ENCODE measurements at places on chromosomes 1 and 21. TPM values are rescaled to one million over a fixed set of nuclear protein-coding genes. Genes with fewer than 3 reads are reported as not detected.

Gene CYP4B1
- 77.8 TPM for total RNA-seq

Gene PAQR6
- total RNA-seq = 1.7 TPM

GRCh38 chr1:218671573-218671972 is 326.4 kb downstream of the TGFB2 start:
- DNase-seq = no peak

- DNase-seq = no peak
Measured at GRCh38 chr1:229574679-229575442, 16.4 kb upstream of the ABCB10 start.

- no peak for DNase-seq
Measured at GRCh38 chr1:85308833-85309350, 32.5 kb upstream of the BCL10 start.

GRCh38 chr1:40047769-40048168 is 7.2 kb downstream of the CAP1 start:
- DNase-seq = no peak

GRCh38 chr1:31306278-31306677 is 9.4 kb downstream of the ZCCHC17 start:
- DNase-seq = no peak

DNA sequence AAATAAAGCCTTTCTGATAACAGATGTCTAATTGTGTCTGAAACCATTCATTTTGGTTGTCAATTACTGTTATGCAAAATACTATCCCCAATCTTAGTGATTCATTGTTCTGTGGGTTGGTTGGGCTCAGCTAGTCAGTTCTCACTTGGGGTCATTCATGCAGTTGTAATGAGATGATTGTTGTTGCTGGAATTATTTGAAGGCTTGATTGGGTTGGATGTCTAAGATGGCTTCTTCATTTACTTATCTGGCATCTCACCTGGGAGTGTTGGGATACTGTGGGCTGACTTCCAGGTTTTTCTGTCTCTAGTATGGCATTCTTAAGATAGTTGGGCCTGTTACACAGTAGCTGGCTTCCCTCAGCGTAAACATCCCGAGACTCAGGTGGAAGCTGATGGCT is 217.8 kb upstream of the B3GALT2 start:
- DNase-seq = no peak

GRCh38 chr1:172498857-172499256 is 34.1 kb upstream of the SUCO start:
- DNase-seq = no peak

DNA sequence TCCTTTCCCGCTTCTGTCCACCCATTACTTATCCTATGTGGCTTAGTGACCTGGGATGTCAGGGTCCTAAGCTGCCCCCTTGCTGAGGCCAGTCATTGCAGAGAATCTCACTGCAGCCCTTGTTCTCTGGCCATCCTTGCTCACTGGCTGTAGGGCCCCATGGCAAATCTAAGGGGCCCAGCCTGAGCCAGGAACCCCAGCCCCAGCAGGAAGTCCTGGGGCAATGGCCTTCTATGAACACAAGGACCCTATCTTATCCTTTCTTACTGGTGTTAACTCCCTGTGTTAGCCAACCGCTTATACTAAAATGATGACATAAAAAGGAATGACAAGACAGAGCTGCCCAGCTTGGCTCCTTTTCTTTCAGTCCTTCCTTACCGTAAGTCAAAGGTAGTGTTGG is 29.9 kb downstream of the DHCR24 start:
- no peak for DNase-seq

DNA sequence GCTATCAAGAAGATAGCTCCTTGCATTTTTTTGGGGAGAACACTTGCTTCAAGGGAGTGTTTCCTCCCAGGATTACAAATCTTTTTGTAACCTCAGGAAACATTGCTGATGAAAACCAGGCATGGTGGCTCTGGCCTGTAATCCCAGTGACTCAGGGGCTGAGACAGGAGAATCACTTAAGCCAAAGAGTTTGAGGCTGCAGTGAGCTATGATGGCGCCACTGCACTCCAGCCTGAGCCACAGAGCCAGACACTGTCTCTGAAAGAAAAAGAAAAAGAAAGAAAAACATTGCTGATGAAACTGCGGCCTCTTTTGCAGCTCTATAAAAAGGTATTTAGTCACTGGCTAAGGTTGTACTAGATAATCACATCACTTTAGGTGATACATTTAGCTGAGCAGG is 7.3 kb downstream of the RNU1-2 start:
- DNase-seq = no peak

DNA sequence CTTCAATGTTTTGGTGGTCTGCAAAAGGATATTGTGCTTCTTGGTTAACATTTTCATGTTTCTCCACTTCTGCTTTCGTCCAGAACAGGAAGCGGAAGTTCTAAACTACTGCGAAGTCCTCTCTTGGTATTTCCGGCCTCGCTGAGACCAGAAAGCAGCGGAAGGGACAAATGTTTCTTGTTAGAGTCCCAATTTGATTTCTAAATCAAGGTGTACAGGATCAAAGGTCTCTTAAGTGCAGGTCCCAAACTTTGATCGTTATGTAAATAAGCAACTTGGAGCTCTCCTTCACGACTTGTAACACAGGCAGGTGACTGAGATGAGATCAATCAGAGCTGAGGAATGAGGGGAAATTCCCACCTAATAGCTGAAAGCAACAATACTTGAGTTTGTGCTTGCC is 40.1 kb upstream of the HMCN1 start:
- DNase-seq = peak; percentile 30

GRCh38 chr1:180533266-180533987 is 25.3 kb upstream of the OVAAL start:
- peak; percentile 75 for DNase-seq

- no peak for DNase-seq
Measured at GRCh38 chr1:169550294-169550693, 36.0 kb downstream of the F5 start.

DNA sequence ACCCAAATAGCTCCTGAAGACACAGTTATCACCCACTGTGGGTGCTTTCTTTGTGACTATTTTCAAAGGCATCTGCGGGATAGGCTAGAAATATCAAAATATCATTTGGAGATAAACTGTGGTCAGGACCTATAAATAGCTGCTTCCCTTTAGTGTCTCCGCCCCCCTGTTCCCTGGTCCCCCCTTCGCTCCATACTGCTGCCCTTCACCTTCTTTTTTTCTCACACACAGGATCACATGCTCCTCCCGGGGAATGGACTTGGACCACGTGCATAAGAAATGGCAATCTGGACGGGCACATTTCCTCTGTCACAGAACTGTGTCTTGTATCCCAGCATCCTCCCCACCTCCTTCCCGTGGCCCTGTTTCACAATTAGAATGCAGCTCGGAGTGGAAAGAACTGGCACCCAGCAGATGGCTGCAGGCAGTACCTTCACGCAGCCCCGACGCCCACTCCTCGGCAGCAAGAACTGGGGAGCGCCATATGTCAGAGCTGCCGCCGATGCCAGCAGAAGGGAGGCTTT is 68.8 kb upstream of the SSX2IP start:
- no peak for DNase-seq

- no peak for DNase-seq
Measured at GRCh38 chr1:30083800-30084464, 639.5 kb downstream of the MATN1 start.

DNA sequence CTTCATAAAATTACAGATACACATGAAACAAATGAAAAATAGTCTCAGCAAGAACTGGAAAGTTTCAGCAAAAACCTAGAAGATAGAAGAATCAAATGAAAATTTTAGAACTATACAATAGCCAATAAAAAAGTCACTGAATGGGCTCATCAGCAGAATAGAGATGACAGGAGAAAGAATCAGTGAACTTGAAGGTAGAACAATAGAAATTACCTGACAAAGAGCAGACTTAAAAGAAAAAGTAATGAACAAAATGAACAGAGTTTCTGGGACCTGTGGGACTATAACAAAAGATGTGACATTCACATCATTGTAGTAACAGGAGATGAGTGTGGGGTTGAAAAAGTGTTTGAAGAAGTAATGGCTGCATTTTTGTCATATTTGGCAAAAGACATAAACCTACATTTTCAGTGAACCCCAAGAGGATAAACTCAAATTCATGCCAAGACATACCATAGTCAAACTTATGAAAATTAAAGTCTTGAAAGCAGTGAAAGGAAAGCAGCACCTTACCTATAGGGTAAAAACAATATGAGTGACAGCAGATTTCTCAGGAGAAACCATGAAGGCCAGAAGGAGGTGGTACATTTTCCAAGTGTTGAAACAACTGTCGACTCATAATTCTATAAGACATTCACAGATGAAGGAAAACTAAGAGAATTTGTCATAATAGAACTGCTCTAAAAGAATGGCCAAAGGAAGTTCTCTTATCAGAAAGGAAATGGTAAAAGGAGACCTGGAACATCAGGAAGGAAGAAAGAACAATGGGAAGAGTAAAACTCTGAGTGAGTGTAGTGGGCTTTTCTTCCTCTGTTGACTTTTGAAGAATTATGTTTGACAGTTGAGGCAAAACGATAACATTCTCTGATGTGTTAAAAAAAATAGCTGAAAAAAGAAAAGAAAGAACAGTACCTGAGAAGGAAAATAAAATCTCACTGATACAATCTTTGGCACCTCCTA is 23.5 kb downstream of the NTPCR start:
- no peak for DNase-seq

DNA sequence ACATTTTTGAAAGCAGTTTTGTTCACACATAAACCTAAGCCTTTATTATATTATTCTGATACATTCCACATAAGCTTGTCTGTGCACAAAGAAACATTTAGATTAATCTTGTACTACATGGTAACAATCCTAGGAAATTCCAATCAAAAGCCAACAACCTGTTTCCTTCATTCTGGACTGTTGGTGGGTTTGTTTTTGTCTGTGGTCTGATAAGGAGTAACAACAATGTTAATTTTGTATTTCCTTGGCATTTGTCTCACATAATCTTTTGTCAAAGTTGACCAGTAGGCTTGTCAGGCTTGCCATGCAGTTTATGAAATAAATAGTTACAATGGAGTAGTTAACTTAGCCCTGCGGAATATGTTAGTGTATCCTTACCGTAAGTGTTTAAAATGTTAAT is 183.3 kb downstream of the DHRS3 start:
- DNase-seq = no peak

- DNase-seq = no peak
Measured at GRCh38 chr1:245771511-245772281, 616.9 kb downstream of the KIF26B start.

- no peak for DNase-seq
Measured at GRCh38 chr1:199619223-199619622, 408.3 kb upstream of the NR5A2 start.

Data from transverse colon (tissue), 4 donors.